Skin of body (tissue), 3 donors: ENCODE measurements at places on chromosomes 11 and 22.

DNA sequence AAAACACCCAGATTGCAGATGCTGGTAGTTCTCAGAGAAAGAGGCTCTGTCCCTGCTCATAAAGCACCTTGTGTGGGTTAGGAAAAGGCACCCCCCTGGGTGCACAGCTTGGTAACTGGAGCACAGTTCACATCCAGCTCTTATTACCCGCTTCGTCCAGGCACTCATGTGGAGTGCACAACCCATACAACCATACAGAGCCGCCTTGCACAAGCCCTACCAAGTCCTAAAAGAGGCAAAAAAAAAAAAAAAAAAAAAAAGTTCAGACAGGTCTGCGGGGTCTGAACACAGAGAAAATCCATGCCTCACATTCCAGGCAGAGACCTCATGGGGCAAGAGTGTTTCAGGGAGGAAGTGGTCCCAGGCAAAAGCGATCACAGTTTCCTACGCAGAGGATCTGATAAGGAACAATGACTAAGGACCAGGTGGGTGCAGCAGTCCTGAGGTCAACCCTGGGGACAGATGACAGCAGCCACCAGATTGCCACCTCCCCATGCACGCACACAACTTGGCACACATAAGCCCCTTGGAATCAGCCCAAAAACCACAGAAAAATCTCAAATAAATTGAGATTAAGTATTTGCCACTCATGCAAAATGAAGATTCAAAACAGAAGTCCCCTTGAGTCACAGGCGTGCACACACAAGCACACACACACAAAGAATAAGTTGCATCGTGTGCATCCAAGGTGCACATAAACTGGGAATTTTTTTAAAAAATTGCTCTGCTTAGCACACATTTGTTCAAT lies 12.3 kb downstream of the MB start:
- no peak for DNase-seq

DNA sequence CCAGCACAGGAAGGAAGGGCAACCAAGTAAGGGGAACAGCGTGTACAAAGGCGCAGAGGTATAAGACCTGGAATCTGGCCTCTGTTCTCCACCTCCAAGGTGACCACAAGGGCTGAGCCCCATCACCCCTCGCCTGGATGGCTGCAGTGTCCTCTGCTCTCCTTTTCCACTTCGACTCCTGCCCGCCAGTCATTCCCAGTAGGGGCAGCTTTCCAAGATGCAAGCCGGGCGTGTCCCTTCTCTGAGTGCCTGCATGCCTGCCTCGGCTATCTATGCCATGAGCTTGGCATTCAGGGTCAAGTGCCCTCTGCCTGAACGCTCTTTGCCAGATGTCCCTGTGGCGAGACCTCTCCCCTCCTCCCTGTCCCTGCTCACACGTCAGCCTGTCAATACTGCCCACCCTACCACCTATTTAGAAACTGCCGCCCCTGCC lies 17.0 kb downstream of the FADS3 start:
- no peak for DNase-seq

DNA sequence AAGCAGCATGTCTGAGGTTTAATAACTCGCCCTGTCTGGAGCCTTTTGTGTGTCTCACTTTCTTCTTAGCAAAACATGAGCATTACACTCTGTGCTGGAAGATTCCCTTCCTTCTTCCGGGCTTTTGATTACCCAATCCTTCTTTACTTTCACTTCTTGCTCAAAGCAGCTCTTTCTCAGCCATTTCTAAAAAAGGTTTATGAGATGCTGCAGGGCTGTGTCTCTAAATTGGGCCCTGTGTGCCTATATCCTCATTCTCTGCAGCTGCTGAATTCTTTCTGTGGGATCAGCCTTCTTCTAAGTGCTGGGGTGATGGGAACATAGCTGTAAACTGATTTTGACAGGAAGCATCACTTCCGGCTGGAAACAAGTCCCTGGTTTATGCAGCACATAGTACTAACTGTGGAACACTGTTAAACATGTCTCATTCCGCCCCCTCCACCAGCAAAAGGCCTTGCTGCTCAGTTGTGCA lies 71.8 kb downstream of the PIWIL4 start:
- no peak for DNase-seq

DNA sequence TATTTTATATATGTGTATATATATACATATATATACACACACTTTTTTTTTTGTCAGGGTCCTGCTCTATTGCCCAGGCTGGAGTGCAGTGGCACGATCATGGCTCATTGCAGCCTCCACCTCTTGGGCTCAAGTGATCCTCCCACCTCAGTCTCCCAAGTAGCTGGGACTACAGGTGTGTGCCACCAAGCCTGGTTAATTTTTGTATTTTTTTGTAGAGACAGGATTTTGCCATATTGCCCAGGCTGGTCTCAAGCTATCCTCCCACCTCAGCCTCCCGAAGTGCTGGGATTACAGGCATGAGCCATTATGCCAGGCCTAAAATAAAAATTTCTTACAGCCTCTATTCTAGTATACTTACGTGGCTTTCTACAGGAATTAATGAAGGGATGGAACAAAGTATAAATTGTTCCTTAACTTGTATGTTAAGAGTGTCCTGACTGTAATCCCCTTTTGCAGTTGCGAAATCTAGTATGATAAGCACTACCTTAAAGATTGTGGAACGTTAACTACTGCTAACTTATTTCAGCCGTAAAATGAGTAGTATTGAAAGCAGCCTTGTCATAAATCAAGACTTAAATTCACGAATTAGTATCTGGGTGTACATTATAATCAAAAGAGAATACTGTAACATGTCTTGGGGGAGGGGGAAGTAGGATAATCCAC lies 2.1 kb downstream of the TRAF6 start:
- no peak for DNase-seq

DNA sequence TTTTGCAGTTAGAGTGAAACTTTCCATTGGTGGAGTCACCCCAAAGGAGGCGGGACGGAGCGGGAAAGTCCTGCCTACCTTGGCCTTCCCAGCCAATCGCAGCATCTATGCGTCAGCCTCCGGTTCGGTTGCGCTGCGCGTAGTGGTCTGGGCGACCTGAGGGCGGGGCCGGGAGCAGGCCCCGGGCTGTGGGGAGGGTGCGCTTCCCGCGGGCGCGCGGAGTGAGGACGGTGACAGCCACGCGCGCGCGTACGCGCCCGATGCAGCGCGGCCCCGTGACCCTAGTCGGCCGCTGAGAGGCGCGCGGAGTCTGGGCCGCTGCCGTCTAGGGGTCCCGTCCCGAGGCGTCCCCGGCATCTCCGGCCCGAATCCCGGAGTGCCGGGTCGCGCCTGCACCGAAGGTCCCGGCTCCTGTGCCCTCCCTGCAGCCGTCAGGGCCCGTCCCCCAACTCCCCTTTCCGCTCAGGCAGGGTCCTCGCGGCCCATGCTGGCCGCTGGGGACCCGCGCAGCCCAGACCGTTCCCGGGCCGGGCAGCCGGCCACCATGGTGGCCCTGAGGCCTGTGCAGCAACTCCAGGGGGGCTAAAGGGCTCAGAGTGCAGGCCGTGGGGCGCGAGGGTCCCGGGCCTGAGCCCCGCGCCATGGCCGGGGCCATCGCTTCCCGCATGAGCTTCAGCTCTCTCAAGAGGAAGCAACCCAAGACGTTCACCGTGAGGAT lies at the start of gene NF2:
Gene NF2 (plus strand): TSS at position 276 of the 718 bp plus-strand sequence. CDS start 366 bp downstream, at position 642.
- DNase-seq = peak; percentile 100

GRCh38 chr11:72758690-72759389 lies 6.6 kb upstream of the ARAP1 start:
- DNase-seq = peak; percentile 56

GRCh38 chr11:82732734-82733443 lies 775 bp downstream of the FAM181B start:
- DNase-seq = no peak

GRCh38 chr22:49786976-49787706 lies 40.5 kb downstream of the BRD1 start:
- DNase-seq = no peak

DNA sequence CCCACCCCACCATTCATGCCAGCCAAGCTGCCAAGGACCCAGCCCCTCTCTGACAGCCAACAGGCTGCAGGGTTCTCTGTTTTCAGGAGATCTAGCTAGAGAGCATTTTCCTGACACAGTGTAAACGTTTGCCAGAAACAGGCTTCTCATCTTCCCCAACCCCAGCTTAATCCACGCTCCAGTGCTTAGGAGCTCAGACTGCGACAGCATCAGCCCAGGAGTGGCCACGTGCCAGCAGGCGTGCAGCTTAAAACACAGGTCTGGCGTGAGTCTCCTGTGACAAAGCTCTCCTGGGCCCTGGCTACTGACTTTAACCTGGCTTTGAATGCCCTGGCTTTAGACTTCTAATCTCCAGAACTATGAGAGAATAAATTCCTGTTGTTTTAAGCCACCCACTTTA lies 66.6 kb downstream of the GALNT18 start:
- DNase-seq = no peak
